ENCODE measurements at places on chromosomes 5 and 9. TPM values are rescaled to one million over a fixed set of nuclear protein-coding genes. Genes with fewer than 3 reads are reported as not detected.

RAB3C gene
- total RNA-seq: not detected

MVB12B gene
- 3.5 TPM for total RNA-seq

SOX30 gene
- total RNA-seq: not detected

DOK3 gene
- total RNA-seq: 2.6 TPM

DNA sequence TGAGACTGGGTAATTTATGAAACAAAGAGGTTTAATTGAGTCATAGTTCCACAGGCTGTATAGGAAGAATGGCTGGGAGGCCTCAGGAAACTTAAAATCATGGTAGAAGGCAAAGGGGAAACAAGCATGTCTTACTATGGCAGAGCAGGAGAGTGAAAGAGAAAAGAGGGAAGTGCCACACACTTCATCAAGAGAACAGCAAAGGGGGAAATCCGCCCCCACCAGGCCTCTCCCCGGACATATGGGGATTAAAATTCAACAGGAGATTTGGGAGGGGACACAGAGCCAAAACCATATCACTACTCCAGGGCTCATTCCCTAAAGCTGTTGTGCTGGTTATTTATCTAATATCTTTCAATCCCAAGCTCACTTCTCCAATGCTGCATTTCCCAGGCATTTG is 50.2 kb upstream of the NR3C1 start:
- DNase-seq: no peak

DNA sequence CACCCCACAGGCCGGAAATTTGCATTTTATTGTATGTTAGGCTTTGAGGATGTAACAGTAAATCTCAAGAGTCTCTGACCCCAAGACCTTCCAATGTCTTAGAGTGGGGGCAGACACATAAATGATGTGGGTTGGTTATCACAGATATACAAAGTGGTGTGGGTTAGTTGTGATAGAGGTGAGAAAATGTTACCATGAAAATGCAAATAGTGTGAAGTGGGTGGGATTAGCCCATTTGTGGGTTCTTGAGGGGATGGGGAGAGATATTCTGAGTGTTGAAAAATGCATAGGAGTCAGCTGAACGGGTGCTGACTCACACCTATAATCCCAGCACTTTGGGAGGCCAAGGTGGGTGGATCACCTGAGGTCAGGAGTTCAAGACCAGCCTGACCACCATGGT is 7.9 kb upstream of the RNF145 start:
- DNase-seq: no peak

- no peak for DNase-seq
These were observed 11.8 kb downstream of the HK3 start for GRCh38 chr5:176887252-176887849.

- peak; percentile 30 for DNase-seq
These were observed 67.1 kb upstream of the CDK20 start for GRCh38 chr9:88041447-88041846.

DNA sequence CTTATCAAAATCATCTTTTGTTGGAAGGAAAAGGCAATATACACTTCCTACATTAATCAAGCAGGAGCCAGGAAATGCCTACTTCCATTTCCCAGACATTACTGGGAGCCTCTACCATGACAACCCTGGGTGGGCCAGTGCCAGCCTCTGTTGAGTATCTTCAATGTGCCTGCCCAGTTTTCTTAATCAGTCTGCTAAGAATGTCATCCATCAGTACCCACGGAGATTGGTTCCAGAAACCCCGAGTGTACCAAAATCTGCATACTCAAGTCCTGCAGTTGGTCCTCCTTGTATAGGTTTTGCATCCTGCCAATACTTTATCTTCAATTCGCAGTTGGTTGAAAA is 82.4 kb downstream of the MARCHF3 start:
- DNase-seq: no peak

- no peak for DNase-seq
These were observed 6.5 kb downstream of the LRRC26 start for GRCh38 chr9:137163365-137163715.

DNA sequence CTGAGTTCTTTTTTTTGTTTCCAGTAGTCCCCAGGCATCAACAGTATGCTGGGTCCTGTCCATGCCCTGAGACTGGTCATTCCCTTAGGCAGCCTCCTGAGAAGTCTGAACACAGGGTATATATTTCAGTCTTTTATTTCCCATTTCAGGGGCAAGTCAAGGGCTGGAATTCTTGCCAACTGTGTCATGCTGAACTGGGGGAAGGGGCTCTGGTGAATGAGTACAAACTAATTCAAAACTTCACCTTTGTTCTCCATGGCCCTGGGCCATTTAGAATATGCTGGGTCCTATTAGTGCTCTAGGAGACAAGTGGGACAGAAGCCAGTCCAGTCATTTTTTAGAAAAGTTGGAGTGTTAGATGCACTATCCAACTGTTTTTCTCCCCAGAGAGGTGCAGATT is 170.3 kb downstream of the TMC1 start:
- DNase-seq: no peak

DNA sequence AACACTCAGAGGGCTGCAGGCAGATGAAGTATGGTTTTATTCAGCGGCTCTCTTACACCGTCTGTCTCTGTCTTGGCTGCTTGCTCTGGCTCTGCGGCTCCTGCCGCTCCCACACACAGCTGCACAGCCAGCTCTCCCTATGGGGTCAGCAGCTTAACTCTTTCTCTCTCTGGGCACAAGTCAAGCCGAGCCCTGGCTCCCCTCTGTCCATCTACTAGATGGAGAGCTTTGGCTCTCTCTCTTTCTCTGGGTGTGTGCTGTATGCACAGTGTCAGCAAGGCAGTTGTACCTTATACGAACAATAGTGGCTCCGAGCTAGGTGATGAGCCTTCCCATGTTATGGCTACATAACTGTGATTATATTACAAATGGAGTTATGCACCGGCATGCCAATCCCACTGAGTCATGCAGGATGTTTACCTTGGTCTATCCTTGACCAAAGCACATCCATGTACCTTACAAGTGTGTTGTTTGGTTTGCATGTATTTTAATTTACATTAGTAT is 19.3 kb upstream of the PPP2CA start:
- peak; percentile 78 for DNase-seq

- peak; percentile 70 for DNase-seq
These were observed 55.6 kb downstream of the ARHGEF37 start for GRCh38 chr5:149636861-149637246.

DNA sequence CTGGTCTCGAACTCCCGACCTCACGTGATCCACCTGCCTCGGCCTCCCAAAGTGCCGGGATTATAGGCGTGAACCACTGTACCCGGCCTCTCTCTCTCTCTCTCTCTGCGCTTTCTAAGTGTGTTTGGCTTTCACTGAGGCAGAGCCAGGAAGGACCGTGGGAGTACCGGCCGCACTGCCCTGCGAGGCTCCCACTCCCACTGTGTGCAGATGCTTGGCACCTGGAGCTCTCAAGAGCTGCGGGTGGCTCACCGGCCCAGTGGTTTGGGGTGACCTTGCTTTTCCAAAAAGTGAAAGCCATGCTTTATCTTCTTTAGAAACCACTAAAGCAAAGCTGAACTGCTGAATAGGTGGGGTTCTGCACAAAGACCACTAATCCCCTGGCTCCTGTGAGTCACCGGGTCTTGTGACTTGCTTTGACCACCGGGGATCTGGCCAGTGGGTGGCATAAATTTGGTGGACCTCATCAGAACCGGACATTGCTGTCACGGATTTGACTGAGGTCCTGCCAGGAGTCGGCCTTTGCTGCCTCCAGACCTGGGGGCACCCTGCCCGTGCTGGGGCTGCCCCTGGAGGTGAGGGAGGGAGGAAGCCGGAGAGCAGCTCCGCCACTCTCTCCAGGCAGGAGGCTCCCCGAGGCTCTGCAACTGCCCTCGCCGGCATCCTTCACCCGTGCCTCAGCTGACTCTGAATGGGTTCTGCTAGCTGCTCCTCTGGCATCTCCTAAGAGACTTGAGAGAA is 228.9 kb downstream of the FANCC start:
- peak; percentile 80 for DNase-seq

DNA sequence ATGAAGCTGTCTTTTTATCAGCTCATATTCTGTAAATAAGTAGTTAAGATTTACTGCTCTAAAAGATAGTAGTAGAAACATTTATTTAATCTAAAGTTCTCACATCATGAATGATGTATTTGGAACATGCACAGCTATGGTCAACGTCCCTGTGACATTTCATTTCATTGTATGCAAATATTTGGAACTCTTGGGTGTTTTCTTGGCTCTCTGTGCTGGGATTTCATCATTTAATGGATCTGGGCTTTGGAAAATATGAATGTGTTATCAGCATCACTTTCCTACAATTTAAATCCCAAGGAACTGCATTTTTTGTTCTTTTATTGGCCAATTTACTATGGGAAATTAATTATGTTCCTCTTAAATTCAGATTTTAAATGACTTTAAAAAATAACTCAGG is 462.9 kb downstream of the SEMA5A start:
- peak; percentile 47 for DNase-seq

DNA sequence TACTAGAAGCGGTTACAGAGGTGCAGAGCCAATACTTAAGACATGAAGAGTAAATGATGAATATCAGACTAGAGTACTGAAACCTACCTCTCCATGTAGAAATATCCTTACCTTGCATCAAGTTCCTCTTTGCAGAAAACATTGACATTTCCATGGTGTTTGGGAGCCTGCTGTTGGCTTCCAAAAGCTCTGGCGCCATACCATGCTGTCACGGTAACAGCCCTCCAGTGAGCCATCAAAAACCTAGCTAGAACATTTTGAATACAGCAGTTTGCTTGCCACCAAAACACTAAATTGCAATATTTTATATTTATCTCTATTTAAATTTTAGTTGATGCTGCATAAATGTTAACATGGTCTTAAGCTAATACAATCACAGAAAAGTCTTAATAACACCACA is 144.1 kb upstream of the LRRTM2 start:
- DNase-seq: no peak

GRCh38 chr9:5879419-5880181 is 11.1 kb upstream of the MLANA start:
- peak; percentile 91 for DNase-seq

DNA sequence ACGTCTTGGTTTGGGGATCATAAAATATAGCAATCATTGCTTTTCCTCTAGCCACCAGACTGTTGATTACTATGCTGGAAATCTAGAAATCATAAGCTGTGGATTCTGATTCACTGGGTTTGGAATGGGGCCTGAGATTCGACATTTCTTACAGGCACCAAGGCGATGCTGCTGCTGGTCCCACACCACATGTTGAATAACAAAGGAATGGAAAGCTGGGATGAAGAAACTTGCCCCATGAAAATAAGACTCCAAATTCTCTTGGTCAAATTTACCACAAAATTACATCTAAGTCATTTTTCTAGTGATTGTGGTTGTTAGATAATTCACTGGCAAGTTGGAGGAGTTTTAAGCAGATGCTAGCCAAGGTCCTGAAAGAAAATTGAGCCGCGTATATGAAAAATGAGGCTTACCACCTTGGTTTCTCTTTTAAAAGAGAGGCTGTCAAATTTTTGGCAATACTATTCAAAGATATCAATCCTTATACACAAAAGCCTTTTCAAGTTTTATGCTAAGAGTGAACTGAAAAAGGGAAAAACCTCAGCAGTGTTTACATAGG is 23.0 kb upstream of the MEIKIN start:
- DNase-seq: peak; percentile 3

GRCh38 chr9:119801311-119801710 is 432.1 kb upstream of the BRINP1 start:
- no peak for DNase-seq

- no peak for DNase-seq
These were observed 103.3 kb upstream of the SLIT3 start for GRCh38 chr5:169404223-169404622.

- DNase-seq: peak; percentile 23
These were observed 733 bp downstream of the COL23A1 start for GRCh38 chr5:178589180-178590140.

GRCh38 chr5:139251281-139251687 is 42.3 kb upstream of the MATR3 start:
- no peak for DNase-seq

- no peak for DNase-seq
These were observed 10.0 kb downstream of the TCF7 start for GRCh38 chr5:134124289-134125038.

- no peak for DNase-seq
These were observed 148.9 kb downstream of the GCNT1 start for GRCh38 chr9:76607730-76608436.

- peak; percentile 84 for DNase-seq
These were observed 78.9 kb upstream of the ZNF462 start for GRCh38 chr9:106784076-106784475.

DNA sequence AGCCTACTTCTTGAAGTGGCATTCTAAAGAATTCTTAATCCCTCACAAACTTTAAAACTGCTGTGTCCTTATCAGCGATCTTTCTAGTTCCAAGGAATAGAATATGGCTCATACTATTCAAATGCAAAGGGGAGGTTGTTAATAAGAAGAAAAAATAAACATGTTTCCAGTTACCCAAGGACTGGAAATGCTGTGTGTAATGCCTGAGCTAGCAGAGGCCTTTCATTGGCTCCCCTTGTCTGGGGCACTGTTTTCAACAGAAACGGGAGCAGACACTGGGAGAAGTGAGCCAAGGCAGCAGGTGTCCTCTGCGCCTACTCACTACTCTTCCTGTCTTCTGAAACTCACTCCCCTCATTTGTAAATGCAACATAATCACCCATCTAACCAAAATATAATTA is 253.0 kb downstream of the MARCHF11 start:
- no peak for DNase-seq

Data from fibroblast of villous mesenchyme (primary cell).